ENCODE measurements at places on chromosomes 6 and 20.

GRCh38 chr6:163390770-163391169, 23.7 kb upstream of the QKI start:
- no peak overlapping the region for H3K27ac ChIP-seq
- H3K36me3 ChIP-seq = no peaks in the 10 kb centered on the region
- DNase-seq = no peak
- peaks cover 6% of the 10 kb centered on the region for H3K4me1 ChIP-seq
- no peaks in the 10 kb centered on the region for H3K27me3 ChIP-seq
- no peak overlapping the region for H3K4me3 ChIP-seq

DNA sequence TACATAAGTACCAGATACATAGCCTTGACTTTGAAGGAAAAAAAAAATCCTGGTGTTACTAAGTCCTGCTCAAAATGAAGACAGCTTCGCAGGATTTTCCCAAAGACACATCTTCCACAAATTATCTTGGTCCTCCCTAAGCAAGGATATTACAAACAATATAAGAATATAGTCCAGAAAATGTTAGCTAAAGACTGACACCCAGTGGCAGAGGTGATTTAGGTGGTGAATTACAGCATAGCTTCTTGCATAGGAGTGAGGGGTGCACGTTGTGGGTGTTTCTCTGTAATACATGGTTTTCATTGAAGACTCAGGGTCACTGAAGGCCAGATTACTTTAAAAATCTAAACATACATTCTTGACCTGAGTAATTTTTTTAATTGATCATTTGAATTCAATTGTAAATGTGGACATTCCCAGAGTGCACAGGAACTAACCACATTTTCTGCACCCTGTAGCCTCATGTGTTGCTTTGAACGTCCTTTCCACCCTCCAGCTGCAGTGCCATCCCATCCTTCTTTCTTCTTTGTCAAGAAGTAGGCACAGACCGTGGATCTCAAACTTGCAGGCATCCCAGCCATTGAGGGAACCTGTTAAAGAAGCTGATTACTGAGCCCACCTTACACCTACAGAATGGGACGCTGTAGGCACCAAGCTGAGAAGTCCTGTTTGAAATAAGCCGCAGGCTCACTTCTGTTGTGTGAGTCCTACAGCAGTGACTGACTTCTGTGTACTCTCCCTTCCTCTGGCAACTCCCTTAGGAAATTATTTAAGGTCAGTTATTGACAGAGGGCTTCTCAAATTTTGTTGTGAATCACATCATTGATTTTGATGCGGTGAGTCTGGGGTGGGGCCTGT, 102.6 kb downstream of the PERP start:
- H3K27ac ChIP-seq = no peak overlapping the region
- H3K27me3 ChIP-seq = no peaks in the 10 kb centered on the region
- no peak for DNase-seq
- peaks cover 5% of the 10 kb centered on the region for H3K4me1 ChIP-seq

DNA sequence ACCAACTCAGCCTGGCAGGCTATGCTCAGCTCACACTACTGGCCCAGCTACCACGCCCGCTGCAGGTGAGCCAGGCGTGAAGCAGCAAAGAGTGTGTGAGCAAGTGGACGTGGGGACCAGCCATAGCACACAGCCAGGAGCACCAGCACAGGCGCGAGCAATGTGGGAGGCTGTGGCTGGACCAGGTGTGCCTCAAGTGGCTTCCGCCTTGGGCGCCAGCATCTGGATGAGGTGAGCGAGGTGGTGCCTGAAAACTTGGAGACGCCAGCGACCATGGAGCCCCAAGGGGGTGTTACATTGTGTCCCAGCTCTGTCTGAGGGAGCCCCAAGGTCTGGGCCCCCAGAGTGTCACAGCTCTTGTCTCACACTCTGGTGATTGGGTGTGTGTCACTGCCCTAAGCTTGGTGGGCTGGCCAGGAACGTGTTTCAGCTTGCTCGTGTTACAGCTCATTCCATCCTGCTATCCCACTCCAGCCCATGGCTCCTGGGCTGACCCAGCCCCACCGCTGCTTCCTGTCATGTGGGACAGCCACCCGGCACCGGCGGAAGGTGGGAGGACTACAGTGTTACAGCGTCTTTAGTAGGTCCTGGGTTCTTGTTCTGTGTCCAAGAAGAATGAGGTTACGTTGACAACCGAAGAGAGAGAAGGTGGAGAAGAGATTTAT, 508.0 kb upstream of the MMS22L start:
- no peaks in the 10 kb centered on the region for H3K27me3 ChIP-seq
- no peak overlapping the region for H3K27ac ChIP-seq
- H3K36me3 ChIP-seq = no peaks in the 10 kb centered on the region

DNA sequence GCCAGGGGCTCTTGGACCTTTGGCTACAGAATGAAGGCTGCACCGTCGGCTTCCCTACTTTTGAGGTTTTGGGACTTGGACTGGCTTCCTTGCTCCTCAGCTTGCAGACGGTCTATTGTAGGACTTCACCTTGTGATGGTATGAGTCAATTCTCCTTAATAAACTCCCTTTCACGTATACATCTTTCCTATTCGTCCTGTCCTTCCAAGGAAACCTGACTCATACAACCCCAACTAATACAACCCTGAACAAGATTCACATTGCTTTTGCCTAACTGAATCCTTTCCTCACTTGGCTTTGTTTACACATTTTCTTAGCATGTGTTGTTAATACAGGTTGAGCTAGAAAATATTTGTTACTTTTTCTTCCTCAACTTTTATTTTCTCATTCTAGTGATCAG, 21.9 kb downstream of the TBXT start:
- no peak for DNase-seq
- no peaks in the 10 kb centered on the region for H3K4me1 ChIP-seq
- no peaks in the 10 kb centered on the region for H3K27me3 ChIP-seq

DNA sequence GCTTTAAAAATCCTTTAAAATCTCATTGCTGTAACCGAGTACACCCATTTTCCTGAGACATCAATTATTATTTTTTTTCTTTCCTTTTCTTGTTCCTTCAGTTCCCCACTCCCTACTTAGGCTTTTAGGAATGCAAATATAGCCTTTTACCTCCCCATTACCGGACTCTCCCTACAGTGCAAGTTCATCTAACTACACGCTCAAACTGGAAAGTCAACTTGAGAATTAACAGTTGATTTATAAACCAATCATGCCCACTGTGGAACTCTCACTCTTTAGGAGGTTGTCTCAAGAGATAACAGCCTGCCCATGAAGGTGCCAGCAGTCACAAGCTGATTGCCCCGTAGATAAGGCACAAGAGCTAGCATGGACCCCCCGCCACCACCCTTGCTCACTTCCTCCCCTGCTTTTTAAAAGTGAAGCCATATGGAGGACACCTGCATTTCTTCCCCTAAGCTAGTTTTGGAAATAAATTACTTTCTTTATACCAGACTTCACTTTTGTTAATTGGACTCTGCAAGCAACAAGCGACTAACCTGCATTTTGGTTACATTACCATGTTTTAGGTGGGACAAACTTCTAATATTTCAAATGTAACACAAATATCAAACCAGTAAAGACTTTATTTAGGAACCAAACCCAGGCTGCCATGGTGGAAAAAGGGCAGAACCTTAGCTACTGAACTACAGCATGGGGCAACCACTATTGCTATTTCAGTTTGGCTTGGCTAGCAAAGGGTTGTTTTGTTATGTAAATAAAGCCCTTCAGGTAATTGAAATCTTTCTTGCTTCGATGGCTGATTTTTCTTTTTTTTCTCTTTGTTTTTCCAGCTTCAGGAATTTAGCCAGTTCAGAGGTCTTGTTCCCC, 34.9 kb downstream of the UBD start:
- H3K27ac ChIP-seq = no peak overlapping the region
- no peak overlapping the region for H3K4me3 ChIP-seq
- no peaks in the 10 kb centered on the region for H3K4me1 ChIP-seq
- no peak for DNase-seq

GRCh38 chr20:24118034-24118433, 129.5 kb upstream of the GGTLC1 start:
- peak; percentile 73 for DNase-seq
- peaks cover 11% of the 10 kb centered on the region for H3K4me1 ChIP-seq
- H3K4me3 ChIP-seq = no peak overlapping the region
- no peak overlapping the region for H3K27ac ChIP-seq

GRCh38 chr20:51042657-51043247, 19.8 kb upstream of the KCNG1 start:
- H3K27me3 ChIP-seq = no peaks in the 10 kb centered on the region
- H3K4me1 ChIP-seq = no peaks in the 10 kb centered on the region
- DNase-seq = no peak
- no peak overlapping the region for H3K27ac ChIP-seq

DNA sequence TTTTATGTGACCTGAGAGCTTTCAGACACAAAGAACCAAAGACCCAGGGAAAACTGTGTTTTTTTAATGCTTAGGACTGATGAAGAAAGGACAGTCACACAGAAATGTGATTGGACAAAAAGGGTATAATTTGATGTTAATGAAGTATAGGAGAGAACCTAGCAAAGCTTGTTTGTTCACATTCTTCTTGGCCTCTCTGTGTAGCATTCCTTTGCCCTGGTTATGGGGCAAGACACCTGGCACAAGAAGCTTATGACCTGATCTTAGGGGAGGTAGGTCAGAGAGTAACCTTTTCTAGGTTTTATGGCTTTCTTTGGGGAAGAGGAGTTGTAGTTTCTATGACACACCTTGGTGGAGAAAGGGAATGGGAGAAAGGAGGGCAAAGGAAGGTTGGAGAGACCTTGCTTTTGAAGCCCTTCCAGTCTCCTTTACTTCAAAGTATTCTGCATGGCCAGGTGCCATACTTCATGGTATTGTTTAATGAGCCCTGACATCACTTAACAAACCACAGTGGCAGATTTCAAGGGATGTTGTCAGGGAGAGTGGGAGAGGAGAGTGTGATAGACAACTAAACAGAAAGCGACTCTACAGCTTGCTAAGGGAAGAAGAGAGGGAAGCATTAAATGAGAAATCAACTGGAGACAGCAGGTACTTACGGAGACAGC, 701.8 kb upstream of the FLRT3 start:
- H3K27ac ChIP-seq = no peak overlapping the region
- no peaks in the 10 kb centered on the region for H3K27me3 ChIP-seq
- no peak overlapping the region for H3K4me3 ChIP-seq
- H3K36me3 ChIP-seq = no peaks in the 10 kb centered on the region
- no peaks in the 10 kb centered on the region for H3K4me1 ChIP-seq
- no peak for DNase-seq

DNA sequence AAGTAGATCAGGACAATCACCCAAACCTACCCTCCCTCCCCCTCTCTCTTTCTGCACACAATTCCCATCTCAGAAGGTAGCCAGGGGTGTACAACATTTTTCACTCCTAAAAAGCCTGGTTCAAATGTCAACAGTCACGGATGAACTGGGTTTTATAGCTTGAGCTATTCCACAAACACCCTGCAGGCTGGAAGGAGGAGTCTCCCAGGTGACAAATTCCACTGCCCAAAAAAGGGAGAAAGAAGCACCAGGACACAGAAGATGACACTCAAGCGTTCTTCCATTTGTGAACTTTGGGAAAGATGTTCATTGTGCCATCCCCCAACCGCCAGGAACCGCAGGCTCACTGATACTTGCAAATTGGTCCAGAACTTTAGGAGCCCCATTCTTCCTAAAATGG, 111.5 kb upstream of the NFATC2 start:
- DNase-seq = no peak
- H3K36me3 ChIP-seq = peaks cover 67% of the 10 kb centered on the region

DNA sequence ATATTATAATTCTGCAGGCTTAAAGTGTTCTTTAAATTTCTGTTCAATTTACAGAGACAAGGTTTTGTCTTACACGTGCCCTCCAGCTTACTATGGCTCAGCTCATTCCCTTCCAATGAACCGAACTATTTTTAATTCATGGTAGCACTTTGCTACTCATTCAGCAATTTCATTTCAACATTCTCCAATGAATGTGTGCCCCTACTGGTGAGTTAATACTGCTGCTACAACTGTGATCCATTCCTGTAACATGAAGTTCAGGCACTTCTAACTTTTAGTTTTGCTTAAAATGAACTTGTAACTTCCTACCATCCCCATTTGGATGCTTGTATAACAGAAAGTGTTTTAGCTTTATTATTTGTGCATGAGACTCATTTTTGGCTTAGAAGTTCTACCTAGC, 99.7 kb downstream of the F13A1 start:
- no peaks in the 10 kb centered on the region for H3K4me1 ChIP-seq
- H3K27ac ChIP-seq = no peak overlapping the region
- DNase-seq = no peak
- H3K27me3 ChIP-seq = no peaks in the 10 kb centered on the region

- no peaks in the 10 kb centered on the region for H3K4me1 ChIP-seq
- no peaks in the 10 kb centered on the region for H3K36me3 ChIP-seq
- H3K27me3 ChIP-seq = no peaks in the 10 kb centered on the region
- no peak overlapping the region for H3K4me3 ChIP-seq
These were observed 178.1 kb upstream of the TCF21 start for GRCh38 chr6:133710826-133711225.

DNA sequence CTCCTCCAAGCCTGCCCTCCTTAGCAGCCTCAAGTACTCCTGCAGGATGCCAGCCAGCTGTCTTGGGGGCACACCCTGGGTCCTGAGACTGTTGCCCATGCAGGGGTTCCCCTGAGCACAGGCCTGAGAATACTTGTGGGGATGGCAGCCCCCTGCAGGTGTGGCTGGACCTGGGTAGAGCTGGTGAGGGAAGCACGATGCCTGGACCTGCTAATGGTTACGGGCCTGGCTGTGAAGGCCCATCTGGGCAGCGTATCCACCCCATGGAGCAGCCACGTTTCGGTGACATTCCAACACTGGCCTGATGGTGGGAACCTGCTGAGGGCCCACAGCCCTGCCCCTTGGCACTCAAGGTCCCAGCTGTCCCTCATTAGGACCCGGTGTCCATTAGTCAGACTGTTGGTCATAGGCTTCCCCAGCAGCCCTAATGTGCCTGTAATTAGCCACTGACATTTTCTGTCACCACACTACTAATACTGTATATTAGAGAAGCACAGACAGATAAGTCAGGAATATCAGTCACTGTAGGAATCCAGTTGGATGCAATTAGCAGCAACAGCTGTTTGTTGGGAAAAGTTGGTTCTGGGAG, 20.3 kb downstream of the CCDC167 start:
- DNase-seq = no peak
- no peak overlapping the region for H3K27ac ChIP-seq
- H3K4me3 ChIP-seq = no peak overlapping the region

DNA sequence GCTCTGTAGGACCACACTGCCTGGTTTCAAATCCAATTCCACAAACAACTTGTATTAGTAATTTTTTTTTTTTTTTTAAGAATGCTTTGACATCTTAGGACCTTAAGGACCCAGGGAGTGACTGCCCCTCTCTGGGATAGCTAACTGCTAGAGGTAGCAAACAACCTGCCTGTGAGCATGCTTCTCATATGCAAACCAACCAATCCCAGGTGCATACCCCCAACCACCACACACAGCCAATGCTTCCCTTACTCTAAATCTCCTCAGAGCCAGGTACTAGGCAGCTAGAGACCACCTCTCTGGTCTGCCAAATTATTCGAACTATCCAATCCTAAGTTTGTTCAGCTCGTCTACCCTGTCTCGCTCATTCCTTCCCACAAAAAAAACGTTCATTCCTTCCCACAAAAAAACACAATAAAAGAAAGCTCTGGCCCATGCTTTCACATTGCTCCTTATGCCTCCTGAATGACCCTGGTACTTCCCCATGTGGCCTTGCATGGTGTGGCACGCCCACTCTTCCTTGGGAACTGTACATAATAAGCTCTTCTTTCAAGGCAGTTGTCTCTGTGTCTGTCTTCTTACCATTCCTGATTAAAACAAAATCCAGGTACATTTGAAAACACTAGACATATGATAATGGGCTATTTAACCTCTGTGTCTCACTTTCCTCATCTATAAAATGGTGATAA, 6.4 kb downstream of the SERAC1 start:
- H3K27ac ChIP-seq = no peak overlapping the region
- no peaks in the 10 kb centered on the region for H3K27me3 ChIP-seq
- no peaks in the 10 kb centered on the region for H3K4me1 ChIP-seq

- no peaks in the 10 kb centered on the region for H3K27me3 ChIP-seq
- no peaks in the 10 kb centered on the region for H3K36me3 ChIP-seq
- H3K27ac ChIP-seq = no peak overlapping the region
- no peak overlapping the region for H3K4me3 ChIP-seq
- no peak for DNase-seq
- H3K4me1 ChIP-seq = no peaks in the 10 kb centered on the region
These were observed 66.5 kb downstream of the HECA start for GRCh38 chr6:139201378-139201777.
